Tibial nerve (tissue), 4 donors: ENCODE measurements at places on chromosomes 6 and 20.

GRCh38 chr6:80638213-80639055 lies 532.0 kb downstream of the BCKDHB start:
- DNase-seq: no peak

GRCh38 chr6:537114-537513 lies 119.8 kb downstream of the HUS1B start:
- no peak for DNase-seq

DNA sequence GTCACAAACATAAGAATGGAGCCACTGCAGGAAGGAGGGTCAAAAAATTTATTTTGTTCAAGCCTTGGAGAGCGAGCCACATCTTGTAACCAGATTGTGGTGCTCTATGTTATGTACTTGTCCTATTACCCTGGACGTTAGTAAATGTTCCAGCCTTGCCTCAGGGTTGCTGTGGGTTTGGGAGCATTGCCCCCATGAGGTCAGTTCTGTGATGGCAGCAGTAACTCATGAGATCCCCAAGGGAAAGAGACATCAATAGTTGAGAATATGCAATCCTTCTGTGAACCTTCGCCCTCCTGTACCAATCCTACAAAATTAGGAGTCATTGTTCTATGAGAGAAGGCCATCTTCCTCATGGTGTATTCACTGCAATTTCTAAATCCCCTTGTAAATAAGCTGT lies 16.4 kb upstream of the CFAP206 start:
- no peak for DNase-seq

GRCh38 chr20:53126185-53126584 lies 154.0 kb downstream of the TSHZ2 start:
- no peak for DNase-seq

GRCh38 chr6:133767357-133767970 lies 121.4 kb upstream of the TCF21 start:
- DNase-seq: no peak

DNA sequence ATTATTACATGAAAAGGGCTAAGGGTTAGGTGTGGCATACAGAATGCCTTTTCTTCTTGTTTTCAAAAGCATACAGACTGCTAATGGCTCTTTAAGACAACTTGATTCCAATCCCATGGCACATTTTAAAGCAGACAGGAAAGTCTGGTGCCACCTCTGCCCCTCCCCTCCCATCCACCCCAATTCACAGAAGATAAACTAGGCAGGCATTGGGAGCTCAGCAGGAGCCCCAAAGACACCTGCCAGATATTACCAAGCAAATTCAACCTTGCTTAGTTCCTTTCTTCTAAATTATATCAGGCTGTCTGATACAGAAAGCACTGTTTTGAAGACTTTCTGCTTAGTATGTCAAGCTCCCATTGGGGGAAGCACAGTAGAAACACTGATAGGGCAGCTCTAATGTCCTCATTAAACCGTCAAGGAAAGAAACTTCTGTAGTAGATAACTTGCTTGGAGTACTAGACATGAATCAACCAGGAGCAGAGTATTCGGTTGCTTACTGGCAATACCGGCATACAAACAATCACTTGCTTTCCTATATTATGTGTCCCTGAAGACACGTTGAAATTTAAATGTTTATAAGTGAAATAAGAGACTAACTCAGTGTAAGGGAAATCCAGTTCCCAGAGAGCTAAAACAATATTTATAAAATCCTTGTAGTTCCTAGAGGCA lies 13.0 kb downstream of the SESN1 start:
- DNase-seq: no peak

DNA sequence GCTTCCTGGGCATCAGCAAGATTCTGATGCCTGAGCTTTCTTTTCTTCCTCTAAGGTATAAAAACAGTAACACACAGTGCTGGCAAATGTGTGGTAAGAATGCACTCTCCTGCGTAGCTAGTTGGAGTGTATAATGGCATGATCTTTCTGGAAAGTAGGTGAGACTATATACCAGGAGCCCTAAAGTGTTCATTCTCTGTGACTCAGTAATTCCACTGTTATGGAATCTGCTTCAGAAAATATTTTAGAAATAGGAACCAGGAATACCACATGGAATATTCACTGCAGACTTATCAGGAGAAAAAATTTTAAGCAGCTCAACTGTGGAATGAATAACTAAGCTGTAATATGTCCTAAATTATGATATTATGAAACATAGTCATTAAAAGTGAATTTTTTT lies 16.9 kb upstream of the CSE1L start:
- no peak for DNase-seq

GRCh38 chr20:2289475-2289874 lies 6.3 kb upstream of the TGM3 start:
- DNase-seq: no peak
